ENCODE measurements at places on chromosomes 4 and X. TPM values are rescaled to one million over a fixed set of nuclear protein-coding genes. Genes with fewer than 3 reads are reported as not detected.

Gene SHROOM2
- 9.6 TPM for total RNA-seq

- H3K4me3 ChIP-seq, result peak overlapping the region; percentile 98
- no peak for DNase-seq
- H3K27me3 ChIP-seq, result no peaks in the 10 kb centered on the region
- H3K27ac ChIP-seq, result peak overlapping the region; percentile 86
Measured at GRCh38 chr4:6710282-6710681, 617 bp upstream of the MRFAP1L1 start.

Gene NOX1
- not detected for total RNA-seq

GRCh38 chr4:99324361-99324760 is 3.2 kb upstream of the ADH1B start:
- H3K27ac ChIP-seq, result peak overlapping the region; percentile 59
- H3K27me3 ChIP-seq, result no peaks in the 10 kb centered on the region
- H3K36me3 ChIP-seq, result no peaks in the 10 kb centered on the region

GRCh38 chrX:146264763-146265375 is 447.2 kb downstream of the SLITRK2 start:
- no peak overlapping the region for H3K4me3 ChIP-seq
- no peak for DNase-seq
- H3K4me1 ChIP-seq, result no peaks in the 10 kb centered on the region
- no peaks in the 10 kb centered on the region for H3K36me3 ChIP-seq

Gene TLR6
- 9.6 TPM for total RNA-seq

DNA sequence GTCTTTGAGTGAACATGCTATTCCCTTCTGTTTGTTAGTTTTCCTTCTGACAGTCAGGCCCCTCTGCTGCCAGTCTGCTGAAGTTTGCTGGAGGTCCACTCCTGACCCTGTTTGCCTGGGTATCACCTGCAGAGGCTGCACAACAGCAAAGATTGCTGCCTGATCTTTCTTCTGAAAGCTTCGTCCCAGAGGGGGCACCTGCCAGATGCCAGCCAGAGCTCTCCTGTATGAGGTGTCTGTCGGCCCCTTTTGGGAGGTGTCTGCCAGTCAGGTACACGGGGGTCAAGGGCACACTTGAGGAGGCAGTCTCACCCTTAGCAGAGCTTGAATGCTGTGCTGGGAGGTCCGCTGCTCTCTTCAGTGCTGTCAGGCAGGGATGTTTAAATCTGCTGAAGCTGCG is 456.9 kb upstream of the HTR2C start:
- DNase-seq, result no peak
- no peak overlapping the region for H3K27ac ChIP-seq
- H3K4me3 ChIP-seq, result no peak overlapping the region
